ENCODE measurements at places on chromosomes 13 and 19.

- no peak for DNase-seq
Measured at GRCh38 chr13:78976696-78977095, 317.7 kb upstream of the OBI1 start.

GRCh38 chr13:108572782-108573211, 56.6 kb upstream of the MYO16 start:
- no peak for DNase-seq

DNA sequence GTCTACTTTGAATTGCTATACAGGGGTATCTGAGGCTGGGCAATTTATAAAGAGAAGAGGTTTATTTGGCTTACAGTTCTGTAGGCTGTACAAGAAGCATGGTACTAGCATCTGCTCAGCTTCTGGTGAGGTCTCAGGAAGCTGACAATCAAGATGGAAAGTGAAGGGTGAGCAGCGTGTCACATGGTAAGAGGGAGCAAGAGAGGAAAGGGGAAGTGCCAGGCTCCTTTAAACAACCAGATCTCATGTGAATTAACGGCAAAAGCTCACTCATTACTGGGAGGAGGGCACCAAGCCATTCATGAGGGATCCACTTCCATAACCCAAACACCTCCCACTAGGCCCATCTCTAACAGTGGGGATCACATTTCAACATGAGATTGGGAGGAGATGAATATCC, 222.4 kb downstream of the TDRD3 start:
- DNase-seq: no peak

- no peak for DNase-seq
Measured at GRCh38 chr13:43303033-43303729, 279.8 kb downstream of the DNAJC15 start.

GRCh38 chr19:50356691-50357177, 8.7 kb downstream of the NAPSA start:
- DNase-seq: no peak

- no peak for DNase-seq
Measured at GRCh38 chr19:7426986-7427385, 61.8 kb downstream of the PEX11G start.

DNA sequence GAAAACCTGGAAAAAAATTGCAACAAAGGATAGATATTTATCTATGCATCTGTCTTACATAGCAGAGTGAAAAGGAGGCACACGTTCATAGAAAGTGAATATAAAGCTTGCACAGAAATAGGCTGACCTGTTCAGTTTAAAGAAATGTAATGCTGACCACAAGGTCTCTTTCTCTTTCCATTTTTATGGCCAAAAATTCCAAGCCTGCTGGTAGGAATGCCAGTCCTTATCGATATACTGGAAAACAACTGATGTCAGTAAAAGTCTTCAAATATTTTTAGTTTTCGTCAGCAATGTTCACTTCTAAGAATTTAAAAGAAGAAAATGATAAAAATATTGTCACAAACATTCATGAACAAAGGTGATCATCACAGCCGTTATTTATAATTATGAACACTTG, 59.0 kb upstream of the MCF2L start:
- no peak for DNase-seq

DNA sequence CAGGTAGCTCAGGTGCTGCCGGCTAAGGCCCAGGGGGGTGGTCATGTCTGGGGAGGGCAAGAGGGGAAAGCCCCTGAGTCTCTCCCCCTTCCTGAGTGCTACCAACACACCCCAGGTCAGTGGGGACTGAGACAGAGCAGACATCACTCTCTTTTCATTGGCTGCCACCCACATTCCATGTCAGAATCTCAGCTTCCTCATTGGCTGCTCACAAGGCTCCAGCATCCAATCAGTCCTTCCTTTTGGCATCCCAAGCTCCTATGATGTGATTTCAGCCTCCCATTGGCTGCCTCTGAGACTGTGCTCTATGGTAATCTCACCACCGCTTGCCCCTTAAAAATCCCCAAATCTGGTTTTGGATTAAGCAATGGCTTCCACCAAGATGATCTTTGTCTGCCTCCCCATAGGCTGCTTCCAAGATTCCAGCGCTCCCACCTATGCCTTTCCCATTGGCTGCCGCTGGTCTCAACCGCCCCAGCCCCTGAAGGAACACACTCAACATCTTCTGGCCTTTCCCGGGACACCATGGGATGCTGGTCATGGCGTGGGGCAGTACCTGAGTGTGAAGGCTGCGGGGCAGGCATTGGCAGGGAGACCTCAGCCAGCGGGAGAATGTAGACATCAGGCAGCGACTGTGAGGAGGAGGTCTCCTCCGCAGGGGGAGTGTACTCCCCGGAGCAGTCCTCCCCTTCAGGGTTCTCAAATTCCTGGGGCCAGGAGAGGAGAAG, 2.0 kb downstream of the LMTK3 start:
- no peak for DNase-seq

GRCh38 chr13:79749984-79750551, 269.1 kb downstream of the NDFIP2 start:
- peak; percentile 9 for DNase-seq

DNA sequence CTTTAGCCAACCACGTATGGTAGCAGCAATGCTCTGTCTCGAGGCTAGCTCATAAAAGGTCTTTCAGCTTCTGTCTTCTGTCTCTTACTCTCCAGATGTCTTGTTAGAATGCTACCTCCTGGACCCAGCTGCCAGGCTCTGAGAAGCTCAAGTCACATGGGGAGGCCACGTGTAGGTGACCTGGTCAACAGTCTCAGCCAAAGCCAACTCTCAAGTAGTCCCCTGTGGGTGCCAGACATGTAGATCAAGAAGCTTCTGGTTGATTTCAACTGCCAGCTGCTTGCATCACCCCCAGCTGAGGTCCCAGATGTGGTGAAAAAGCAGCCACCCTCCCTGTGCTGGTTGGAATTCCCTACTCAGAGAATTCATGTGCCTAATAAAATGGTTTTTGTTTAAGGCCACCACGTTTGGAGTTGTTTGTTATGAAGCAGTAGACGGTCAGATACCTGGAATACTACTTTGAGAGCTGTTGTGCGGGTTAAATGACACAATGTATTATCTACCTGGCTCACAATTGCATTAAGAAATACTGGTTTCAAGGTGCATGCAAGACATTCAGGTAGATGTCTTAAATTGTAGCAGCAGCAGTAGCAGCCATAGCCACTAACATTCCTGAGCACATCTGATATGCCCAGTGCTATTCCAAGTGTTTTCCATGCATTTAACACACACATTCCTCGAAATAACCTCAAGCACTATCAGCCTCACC, 131.0 kb upstream of the RFC3 start:
- DNase-seq: no peak

DNA sequence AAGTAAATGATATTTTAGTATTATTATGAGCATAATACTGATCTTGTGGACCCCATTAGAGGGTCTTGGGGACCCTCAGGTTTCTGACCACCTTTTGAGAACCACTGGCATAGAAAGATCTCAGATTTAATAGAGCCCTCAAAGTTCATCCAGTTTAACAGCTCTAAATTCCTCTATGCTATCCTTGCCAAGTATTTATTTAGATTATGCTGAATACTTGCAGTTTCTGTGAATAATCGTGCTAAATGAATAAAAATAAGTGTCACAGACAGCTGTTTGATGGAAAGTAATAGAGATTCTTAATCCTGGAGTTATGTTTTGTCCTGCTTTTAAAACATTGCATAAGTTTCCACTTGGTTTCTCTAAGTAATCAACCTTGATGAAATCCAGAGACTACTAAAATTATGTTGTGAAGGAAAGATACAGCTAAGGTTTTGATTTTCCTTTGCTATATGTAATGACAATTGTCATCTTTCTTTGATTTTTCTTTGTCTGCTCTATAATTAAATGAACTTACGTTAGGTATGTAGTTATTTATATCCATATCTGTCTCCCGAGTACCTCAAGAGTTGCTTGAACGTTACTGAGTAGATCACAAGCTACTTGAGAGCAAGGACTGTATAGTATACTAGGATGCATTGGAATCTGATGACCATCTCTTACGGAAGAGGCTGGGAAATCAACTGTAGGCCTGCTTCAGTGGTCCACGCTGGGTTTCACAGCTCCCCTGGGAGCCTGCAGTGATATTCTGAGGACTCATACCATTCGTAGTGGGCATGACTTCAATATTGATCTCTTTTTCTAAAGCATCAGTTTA, 5.7 kb downstream of the ABHD13 start:
- no peak for DNase-seq

DNA sequence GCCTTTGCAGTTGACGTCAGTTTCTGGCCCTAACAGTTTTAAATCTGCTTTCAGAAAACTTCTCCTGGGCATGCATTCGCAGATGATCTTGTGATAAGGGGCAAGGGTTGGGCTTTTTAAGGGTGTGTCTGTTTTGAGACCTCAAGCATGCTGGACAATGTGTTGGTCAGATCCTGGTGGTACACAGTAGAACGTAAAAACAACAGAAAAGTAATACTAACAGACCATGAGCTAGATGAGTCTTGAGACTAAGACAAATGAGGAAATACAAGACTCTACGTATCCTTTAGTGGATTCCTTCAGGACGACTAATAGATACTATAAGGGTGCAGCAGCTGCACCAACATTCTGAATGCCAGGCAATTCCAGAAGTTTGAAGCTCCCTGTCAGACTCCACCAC, 237.6 kb downstream of the DNAJC15 start:
- no peak for DNase-seq

DNA sequence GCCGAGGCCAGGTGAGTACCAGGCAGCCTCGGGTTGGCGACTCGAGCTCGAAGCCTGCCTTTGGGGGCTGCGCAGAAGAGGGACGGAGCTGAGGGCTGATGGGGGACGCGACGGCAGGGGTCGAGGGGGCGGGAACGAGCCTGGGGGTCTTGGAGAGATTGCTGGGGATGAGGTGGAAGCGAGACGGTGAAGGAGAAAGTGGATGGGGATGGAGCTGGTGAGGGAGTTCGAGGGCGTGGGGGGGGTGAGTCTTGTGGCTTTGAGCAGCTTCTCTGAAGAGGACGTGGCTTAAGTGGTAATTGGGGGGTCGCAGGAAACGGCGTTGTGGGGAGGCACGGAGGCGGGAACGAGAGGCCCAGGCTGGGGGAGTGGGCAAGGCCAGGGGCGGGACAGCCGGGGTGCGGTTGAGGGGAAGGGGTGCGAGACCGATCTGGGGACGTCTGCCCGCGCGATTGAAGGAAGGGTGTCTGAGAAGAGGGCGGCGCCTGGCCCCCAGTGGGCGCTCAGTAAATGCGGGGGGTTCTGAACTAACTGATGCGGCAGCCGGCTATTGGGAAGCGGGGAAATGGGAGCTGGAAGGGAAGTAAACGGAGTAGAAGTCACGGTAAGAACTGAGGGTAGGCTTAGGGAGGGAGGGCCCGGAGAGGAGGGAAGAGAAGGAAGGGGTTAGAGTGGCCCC, 426 bp downstream of the MYO9B start:
- DNase-seq: peak; percentile 17

- DNase-seq: no peak
Measured at GRCh38 chr19:47133021-47133471, 2.4 kb downstream of the SAE1 start.

DNA sequence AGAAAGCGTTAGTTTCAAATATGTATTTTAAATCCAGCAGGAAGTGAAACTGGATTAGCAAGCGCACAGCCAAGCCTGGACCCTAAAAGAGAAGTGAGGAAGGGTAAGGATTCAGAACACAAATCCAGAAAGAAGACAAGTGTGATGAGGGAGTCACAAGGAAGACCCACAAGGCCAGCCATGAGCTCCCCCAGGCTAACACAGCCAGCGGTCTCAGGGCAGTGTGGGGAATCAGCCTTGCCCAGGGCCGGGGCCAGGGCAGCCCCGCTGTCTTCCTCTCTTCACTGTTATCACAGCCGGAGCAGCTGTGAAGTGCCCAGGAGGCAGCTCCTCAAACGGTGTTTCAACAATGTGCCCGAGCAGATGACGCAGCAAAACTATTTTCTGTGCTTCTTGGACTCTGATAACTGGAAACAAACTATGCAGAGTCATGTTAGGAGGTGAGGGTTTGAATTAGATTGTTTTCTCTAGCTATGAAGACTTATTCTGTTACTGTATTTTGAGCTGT, 12.2 kb upstream of the CDC16 start:
- no peak for DNase-seq

DNA sequence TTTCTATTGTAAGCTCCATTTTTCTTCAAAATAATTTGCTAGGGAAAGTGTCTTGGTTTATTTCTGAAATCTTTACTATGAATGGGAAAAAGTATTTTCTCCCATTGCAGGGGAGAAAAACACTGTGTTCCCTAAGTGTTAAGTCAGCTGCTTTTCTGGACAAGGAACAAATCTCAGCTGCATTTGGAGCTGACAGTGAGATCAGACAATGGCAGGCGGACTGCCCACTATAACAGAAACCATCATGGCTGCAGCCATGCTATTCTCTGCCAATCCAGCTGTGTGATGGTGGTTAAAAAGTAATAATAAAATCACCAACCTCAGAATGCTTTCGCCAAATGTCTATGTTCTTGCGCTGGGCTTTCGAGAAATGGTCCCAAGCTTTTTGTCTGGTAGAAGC, 302.7 kb downstream of the DNAJC15 start:
- DNase-seq: no peak

DNA sequence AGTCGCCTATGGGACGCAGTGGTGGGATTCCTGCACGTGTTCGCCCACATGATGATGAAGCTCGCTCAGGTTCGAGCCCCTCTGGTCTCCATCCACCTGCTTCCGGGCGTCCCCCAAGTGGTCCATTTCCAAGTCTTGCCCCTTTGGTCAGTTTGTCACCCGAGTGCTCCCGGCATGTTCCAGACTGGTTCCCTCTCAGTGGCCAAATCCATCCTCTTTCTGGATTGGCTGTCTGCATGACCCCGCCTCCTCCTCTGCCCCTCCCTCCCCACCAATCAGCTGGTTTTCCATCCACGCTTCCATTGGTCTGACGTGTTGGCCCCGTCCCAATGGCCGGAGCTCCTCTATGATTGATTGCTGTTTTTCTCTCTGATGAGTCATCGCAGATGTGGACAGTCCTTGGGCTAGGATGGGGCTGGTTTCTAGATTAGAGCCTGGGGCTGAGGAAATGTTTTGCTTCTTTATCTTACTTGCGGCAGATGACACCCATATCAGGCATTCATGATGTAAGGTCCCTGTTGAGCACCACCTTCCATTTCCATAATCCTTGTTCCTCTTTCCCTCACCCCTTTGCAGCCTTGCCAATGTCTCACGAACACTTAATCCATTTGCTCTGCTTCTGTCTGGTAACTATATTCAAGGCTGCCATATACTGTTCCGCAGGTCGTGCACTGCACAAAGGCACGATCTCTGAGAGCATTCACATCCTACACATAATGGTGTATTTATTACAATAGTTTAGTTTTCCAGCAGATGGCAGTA, 73.8 kb downstream of the MAP4K1 start:
- DNase-seq: peak; percentile 75

GRCh38 chr13:26185720-26186117, 36.4 kb downstream of the RNF6 start:
- no peak for DNase-seq

Data from LoVo (cell line).